Stimulated activated CD8-positive, alpha-beta memory T cell treated with anti-CD3 and anti-CD28 coated beads, Interleukin-2, amount 100 ng/mL, for 1 hour (primary cell): ENCODE measurements at places on chromosomes 3 and 15.

- no peak for DNase-seq
Observed at GRCh38 chr3:123834631-123835030, 49.5 kb downstream of the MYLK start.

DNA sequence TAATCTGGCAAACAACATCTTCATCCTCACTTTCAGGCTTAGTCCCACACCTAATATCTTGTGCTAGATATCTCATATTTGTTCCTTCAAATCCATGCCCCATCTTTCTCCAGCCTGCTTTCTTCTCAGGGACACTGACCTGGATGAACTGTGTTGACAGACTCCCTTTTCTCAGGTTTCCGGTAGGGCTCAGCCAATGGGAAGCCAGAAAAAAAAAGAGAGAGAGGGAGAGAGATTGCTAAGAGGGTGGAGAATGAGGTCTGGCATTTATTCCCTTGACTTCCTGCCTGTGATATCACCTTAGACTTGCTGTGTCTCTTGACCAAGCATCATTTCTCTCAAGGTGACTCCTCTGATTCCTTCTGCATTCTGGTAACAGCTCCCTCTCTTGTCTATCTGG is 145.6 kb upstream of the ABI3BP start:
- no peak for DNase-seq

- no peak for DNase-seq
Observed at GRCh38 chr3:119690043-119690656, 12.7 kb upstream of the CFAP91 start.

- no peak for DNase-seq
Observed at GRCh38 chr3:189353988-189354889, 182.5 kb downstream of the TPRG1 start.

DNA sequence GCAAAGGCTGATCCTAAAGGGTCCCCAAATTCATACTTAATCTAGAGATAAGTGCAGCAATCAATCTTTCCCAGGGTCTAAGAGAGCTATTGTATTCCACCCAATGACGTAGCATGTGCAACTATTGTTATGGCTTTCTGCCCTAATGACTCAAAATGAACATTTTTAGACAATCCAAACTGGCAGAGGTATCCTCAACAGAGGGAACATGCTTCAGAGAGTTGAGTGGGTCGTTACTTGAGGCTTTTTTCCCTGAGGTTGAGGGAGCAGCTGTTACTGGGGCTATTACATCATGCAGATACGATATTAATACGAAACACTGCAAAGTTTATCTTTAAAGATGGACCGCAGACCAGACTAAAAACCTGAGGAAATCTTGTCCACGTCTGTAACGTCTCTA is 278.3 kb upstream of the WNT5A start:
- DNase-seq = no peak

DNA sequence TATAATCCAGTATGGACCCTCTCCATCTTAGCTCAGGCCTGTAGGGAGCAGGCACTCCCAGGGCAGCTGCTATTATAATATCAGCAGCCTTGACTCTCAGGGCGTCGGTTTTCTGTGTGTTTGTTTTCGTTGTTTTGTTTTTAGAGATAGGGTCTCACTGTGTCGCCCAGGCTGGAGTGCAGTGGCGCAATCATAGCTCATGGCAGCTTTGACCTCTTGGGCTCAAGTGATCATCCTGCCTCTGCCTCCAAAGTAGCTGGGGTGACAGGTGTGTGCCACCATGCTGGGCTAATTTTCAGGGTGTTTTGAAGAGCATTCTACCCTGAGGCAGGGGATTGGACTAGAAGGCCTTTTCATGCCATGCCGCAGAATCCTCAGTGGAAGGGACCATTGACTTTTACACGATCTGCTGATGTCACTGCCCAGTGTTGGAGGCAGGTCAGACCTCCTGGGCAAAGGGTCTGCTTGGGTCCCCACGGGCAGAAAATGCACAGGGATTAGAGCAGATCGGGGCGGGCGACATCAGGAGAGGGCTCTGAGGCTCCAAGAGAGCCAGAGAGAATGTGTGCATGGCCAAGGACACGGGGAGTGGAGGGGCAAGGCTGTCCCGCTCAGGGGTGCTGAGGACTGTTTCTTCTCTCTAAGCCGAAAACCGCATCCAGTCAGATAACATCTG is 7.8 kb downstream of the MELTF start:
- no peak for DNase-seq

GRCh38 chr3:140848666-140849065 is 93.0 kb upstream of the SLC25A36 start:
- DNase-seq = no peak

DNA sequence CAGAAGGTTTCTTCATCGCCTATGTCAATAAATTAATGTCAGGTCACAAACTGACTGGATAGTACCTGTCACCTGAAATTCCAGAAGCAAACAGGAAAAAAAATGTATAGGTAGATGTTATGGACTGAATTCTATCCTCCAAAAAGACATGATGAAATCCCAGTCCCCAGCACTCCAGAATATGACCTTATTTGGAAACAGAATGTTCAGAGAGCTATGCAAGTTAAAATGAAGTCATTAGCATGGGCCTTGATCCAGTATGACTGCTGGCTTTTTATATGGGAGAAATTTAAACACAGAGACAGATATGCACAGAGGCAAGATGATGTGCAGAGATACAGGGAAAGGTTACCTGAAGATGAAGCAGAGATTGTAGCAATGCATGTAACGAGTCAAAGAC is 953.4 kb downstream of the ZPLD1 start:
- no peak for DNase-seq

DNA sequence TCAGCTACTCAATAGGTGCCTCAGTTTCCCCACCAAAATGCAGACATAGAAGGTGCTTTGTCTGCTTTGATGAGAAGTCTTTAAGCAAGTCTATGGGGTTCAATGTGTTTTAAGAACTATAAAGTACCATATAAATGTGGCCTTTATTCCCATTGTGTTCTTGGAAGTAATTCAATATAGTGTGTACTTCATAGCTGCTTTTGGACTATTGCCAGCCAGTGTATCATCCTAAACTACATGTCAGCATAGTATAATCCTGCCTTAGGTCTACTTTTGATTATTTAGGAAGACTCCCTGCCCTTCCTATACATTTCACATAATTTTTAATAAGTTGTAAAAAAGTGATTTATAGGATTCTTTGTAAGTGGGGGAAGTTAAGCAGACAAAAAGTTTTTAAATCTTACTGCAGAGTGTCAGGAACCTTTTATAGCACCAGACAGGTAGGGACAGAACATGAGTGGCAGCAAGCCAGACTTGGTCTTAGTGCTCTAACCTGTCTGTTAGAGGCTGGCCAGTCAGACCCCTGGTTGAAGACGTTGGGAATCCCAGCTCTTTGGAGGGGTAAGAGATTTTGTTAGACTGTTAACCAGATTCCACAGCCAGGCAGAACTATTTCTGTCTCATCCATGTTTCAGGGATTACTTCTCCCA is 48.4 kb downstream of the MLH1 start:
- no peak for DNase-seq

DNA sequence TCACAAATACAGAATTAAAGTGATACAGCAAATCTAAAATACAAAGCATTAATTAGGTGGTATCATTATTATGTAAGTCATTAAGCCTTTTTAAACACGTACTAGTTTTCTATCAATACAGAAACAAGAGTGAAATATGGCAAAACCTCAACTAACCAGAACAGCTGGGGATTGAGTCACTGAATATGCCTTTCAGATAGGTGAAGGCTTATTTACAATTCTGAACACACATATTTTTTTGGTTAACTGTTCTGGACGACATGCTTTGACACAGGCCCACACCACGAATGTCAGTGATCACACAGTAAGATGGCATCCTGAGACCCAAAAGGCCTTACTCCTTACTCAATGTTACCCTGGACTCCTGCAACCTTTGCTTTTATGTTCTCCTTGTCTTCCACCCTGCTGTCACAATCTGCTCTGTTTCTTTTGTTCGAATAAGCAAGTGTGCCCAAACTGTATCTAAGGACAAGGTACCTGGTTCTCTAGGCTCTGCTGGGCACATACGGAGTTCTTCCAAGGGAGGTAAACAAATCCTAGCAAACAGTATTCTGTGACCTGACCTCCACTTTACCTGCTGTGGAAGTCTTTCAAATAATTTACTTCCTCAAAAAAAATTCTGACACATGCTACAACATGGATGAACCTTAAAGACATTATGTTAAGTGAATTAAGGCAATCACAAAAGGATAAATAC is 7.0 kb downstream of the SFMBT1 start:
- DNase-seq = no peak

DNA sequence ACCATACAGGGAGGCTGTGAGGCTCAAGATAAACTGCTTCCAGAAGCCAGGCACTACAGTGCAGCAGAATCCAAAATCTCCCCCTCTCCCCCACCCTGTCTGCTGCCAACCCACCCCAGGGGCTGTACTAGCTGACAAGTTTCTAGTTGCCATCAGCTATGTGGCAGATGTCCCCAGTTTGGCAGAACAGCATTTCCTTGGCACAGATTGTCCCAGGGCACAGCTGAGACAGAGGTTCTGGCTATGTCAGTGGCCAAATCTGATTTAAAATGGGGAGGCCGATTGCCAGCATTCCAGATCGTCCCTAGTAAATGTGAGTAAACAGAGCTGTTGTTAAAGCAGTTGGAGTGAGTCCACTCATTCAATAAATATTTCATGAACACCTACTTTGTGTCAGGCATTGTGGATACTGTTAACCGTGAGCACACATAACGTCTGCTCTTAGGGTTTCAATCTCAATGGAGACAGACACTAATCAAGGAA is 28.0 kb upstream of the CCDC174 start:
- DNase-seq = no peak

- DNase-seq = no peak
Observed at GRCh38 chr3:106251160-106251892, 382.5 kb upstream of the CBLB start.

- DNase-seq = no peak
Observed at GRCh38 chr15:51348688-51349087, 7.2 kb downstream of the GLDN start.

DNA sequence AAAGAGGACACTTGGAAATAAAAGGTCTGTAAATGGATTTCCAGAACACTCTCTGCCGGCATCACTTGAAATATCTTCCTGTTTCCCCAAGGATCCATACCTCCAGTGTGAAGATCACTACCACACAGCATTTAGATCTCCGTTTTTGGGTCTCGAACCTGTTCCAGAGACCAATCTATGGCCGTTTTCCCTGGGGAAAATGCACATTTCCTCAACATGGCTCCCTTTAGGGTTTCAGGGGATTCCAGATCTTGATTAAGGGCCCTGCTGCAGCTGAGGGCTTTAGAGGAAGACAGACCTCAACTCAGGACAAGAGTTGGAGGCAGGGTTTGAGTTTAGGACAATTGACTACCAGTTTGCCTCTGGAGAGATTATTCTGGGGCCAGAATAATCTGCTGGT is 2.1 kb downstream of the CTSH start:
- DNase-seq = no peak

- no peak for DNase-seq
Observed at GRCh38 chr15:30929982-30930381, 26.3 kb downstream of the FAN1 start.

DNA sequence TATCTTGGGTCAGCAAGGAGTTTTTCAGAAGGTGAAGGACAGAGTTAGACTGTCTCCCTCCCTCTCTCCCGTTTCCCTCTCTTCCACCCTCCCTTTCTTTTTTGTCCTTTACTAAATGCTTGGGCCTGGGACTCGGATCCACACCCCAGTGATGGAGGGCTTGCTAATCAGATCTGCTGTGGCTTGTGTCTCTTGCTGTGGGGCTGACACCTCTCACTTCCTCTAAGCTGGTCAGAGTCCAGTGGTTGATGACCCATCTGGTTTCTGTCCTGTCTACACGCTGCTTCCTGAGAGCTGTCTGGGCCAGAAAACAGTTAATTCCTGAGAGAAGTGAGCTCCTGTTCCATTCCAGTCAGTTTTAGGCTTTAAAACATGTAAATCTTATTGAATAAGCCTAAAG is 849 bp downstream of the TRAK1 start:
- no peak for DNase-seq

DNA sequence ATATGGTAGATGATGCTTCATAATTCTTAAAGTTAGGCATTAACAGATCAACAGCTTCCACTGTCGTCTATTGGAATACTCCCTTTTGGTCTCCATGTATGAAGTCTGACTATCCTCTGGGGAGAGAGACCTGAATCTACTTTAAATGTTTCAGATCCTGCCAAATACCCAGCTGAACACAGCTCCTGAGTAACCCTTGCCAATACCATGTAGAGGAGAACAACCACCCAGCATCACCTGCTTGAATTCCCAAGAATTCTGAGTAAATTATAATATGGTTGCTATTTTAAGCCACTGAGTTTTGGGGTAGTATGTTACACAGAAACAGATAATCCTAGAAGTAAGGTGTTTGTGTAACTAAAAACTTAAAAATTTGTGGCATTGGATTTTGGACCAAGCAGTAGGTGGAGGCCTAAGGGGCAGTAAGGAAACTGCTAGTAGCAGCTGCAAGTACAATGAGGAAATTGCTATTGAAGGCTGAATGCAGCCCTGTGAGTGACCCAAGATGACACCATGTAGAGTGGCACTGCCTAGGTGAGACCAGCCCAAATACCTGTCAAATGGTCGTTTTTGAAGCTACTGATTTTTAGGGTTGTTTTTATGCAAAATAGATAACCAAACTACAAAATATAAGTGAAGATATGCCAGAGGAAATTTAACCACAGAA is 30.9 kb downstream of the NRG4 start:
- DNase-seq = no peak

GRCh38 chr3:144590854-144591253 is 619.2 kb downstream of the DIPK2A start:
- no peak for DNase-seq

- DNase-seq = no peak
Observed at GRCh38 chr3:9861201-9861600, 17.4 kb upstream of the RPUSD3 start.

GRCh38 chr3:29100292-29100691 is 180.6 kb upstream of the RBMS3 start:
- no peak for DNase-seq

DNA sequence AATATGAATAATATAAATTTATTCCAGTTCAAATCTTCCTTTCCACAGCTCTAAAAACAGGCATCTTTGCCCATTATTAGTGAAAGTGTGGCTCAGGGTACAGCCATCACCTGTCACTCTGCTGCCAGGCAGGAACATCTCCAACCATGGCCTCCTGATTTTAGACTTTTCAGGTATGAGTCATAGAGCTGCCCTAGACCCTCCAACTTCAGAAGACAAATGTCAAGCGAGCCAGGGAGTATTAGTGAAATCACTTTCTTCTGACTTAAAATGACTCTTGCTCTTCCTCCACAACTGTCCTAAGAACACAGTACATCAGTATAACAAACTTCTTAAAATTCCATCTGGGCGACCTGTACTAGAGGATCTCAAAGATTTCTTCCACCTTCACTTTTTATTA is 78.1 kb upstream of the AKAP13 start:
- DNase-seq = no peak

GRCh38 chr3:23611737-23612295 is 193.9 kb upstream of the UBE2E1 start:
- no peak for DNase-seq

GRCh38 chr15:76184650-76185035 is 124.9 kb downstream of the TMEM266 start:
- DNase-seq = no peak

GRCh38 chr3:177721864-177722785 is 524.8 kb upstream of the TBL1XR1 start:
- no peak for DNase-seq

GRCh38 chr3:11001020-11001657 is 8.6 kb downstream of the SLC6A1 start:
- DNase-seq = no peak
